Placental pericyte (primary cell): ENCODE measurements at places on chromosomes 2 and 18. TPM values are rescaled to one million over a fixed set of nuclear protein-coding genes. Genes with fewer than 3 reads are reported as not detected.

The TFCP2L1 gene
- under 0.01 TPM in 1 of 2 replicates, not detected in the other for total RNA-seq

The CCDC148 gene
- under 0.01 and 0.86 TPM in 2 replicates for total RNA-seq

The TUBA3E gene
- total RNA-seq, result not detected in 2 replicates

The NAT8 gene
- not detected in 2 replicates for total RNA-seq

The ARL5A gene
- total RNA-seq, result 54.1 and 63.3 TPM in 2 replicates

The GRB14 gene
- total RNA-seq, result not detected in 2 replicates

The REG1A gene
- total RNA-seq, result not detected in 2 replicates

The CCBE1 gene
- 0.44 and 8.7 TPM in 2 replicates for total RNA-seq

The CFAP65 gene
- total RNA-seq, result not detected in 2 replicates

The MRPL53 gene
- 19.3 and 57.1 TPM in 2 replicates for total RNA-seq

The PPIL3 gene
- total RNA-seq, result 39.5 and 40.9 TPM in 2 replicates

The SLC1A4 gene
- 13.6 and 45.3 TPM in 2 replicates for total RNA-seq

The CD207 gene
- not detected in 2 replicates for total RNA-seq

The SH2D6 gene
- not detected in 2 replicates for total RNA-seq

The UGT1A5 gene
- total RNA-seq, result not detected in 2 replicates

The RNU2-63P gene
- total RNA-seq, result not detected in 2 replicates

The NR4A2 gene
- 0.22 and 0.57 TPM in 2 replicates for total RNA-seq

The DNER gene
- 1.1 and 13.7 TPM in 2 replicates for total RNA-seq

The SOX11 gene
- under 0.01 and 0.14 TPM in 2 replicates for total RNA-seq

The TSGA10 gene
- 0.44 and 0.72 TPM in 2 replicates for total RNA-seq

The TMEM127 gene
- total RNA-seq, result 34.6 and 55.1 TPM in 2 replicates

The LINC00305 gene
- total RNA-seq, result not detected in 2 replicates

The TNFRSF11A gene
- under 0.01 and 0.43 TPM in 2 replicates for total RNA-seq

The SPATA3 gene
- not detected in 2 replicates for total RNA-seq

The REG3G gene
- total RNA-seq, result not detected in 2 replicates

The C18orf54 gene
- 0.66 and 8.9 TPM in 2 replicates for total RNA-seq

The SCN9A gene
- total RNA-seq, result 3.3 and 60.1 TPM in 2 replicates

The FEV gene
- not detected in 2 replicates for total RNA-seq

The WDR35 gene
- total RNA-seq, result 9.4 and 15.5 TPM in 2 replicates

The SLC8A1 gene
- 10.1 and 66.7 TPM in 2 replicates for total RNA-seq

The SPHKAP gene
- total RNA-seq, result under 0.01 TPM in 1 of 2 replicates, not detected in the other

The STRADB gene
- total RNA-seq, result 25.2 and 44.7 TPM in 2 replicates

The HAAO gene
- total RNA-seq, result 0.14 and 0.66 TPM in 2 replicates

The SERPINB13 gene
- total RNA-seq, result not detected in 2 replicates

The USP40 gene
- 29.3 and 37.9 TPM in 2 replicates for total RNA-seq

The MATN3 gene
- 1.3 and 2.3 TPM in 2 replicates for total RNA-seq

The SERPINB7 gene
- total RNA-seq, result 1.5 and 33.6 TPM in 2 replicates

The GIGYF2 gene
- total RNA-seq, result 53.0 and 55.5 TPM in 2 replicates

The POTEC gene
- under 0.01 TPM in 1 of 2 replicates, not detected in the other for total RNA-seq

The TUBA4B gene
- total RNA-seq, result not detected in 2 replicates

The SIGLEC15 gene
- 1.1 and 4.7 TPM in 2 replicates for total RNA-seq
